Hematopoietic multipotent progenitor cell treated with erythropoietin and hydrocortisone succinate and interleukin-3 and kit ligand, for 17 days (in vitro differentiated cells): ENCODE measurements at places on chromosomes 11 and 22.

DNA sequence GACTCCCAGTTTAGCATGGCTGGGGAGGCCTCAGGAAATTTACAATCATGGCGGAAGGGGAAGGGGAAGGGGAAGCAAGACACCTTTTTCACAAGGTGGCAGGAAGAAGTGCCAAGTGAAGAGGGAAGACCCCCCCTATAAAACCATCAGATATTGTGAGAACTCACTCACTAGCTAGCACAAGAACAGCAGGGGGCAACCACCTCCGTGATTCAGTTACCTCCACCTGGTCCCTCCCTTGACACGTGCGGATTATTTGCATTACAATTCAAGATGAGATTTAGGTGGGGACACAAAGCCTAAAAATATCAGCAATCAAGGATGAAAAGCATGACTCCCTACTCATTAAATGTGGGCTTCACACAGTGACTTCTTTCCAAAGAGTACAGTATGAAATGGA lies 155.0 kb upstream of the CCDC90B start:
- no peak for DNase-seq

- DNase-seq: no peak
Measured at GRCh38 chr11:132646890-132647289, 885.4 kb downstream of the OPCML start.

- no peak for DNase-seq
Measured at GRCh38 chr11:2752923-2753322, 53.1 kb upstream of the KCNQ1OT1 start.

DNA sequence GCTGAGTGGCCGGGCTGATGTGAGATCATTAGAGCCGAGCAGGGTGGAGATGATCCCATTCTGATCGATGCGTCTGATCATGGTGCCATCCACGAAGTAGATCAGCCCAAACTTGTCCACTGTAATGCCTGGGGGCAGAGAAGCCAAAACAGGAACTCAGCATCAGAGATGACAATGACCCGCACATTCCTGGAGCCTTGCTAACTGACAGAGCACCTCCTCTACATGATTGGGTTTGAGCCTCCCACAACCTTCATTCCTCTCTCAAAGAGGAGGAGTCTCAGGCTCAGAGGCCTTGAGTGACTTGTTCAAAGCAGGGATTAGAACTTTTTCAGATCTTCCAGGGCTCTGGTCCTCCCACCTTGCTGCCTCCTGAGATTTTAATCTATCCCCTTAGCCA lies 133.7 kb upstream of the NARS2 start:
- no peak for DNase-seq

- DNase-seq: no peak
Measured at GRCh38 chr22:40462195-40462984, 92.0 kb downstream of the SGSM3 start.

DNA sequence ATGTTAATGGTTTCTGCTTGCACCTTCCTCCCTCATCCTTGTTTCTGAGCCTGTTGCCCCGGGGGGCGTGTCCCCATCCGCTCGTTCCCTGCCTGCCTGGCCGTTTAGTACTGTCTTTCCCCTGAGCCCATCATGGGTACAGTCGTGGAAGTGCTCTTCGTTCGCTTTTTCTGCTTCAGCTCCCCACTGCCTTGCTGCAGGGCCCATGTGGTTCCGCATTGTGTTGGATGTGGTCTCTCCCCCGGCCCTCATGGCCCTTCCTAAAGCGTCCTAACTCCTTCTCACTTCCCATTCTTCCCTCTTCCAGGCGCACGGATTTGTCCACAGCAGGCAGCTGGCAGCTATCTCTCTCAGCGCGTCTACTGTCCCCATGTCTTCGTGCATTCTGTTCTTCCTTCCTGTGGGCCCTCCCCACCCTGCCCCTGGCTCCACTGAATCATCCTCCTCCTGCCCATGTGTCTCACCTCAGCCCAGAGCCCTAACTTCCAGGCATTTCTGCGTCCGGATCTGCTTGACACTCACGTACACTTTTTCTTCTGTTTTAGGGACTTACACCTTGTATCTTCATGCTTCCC lies 98.1 kb downstream of the ZBTB16 start:
- DNase-seq: no peak

- no peak for DNase-seq
Measured at GRCh38 chr22:30306627-30307011, 17.3 kb upstream of the CASTOR1 start.

DNA sequence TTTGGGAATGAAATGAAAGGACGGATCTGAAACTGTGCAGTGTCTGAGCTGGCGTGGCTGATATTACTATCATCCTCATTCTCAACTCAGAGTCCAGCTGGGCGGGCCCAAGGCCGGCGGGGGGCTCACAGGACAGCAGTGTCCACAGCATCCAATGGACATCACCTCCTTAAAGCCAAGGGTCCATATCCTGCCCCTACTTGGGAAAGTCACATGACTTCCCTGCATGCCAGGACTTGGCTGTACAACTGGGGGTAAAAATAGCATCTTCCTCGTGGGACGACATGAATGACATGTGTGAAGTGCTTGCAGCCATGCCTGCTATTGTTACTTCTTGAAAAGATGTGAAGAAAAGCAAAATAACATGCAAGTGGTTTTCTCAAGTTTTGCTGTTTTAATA lies 82.3 kb downstream of the TRMU start:
- no peak for DNase-seq

DNA sequence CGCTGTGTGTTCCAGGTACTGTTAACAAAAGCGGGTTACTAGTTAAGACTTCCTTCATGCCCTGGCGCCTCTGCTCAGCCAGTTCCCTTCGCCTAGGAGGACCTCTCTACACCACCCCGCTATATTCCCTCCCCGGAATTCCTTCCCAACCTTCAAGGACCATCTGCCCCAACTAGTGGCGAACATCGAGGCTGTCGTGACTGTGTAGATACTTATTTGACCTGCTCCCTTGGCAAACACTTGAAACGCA lies 450 bp upstream of the BCL2L13 start:
- DNase-seq: no peak

GRCh38 chr11:10796191-10796590 lies 12.5 kb downstream of the EIF4G2 start:
- no peak for DNase-seq

- DNase-seq: no peak
Measured at GRCh38 chr22:29344137-29344536, 28.6 kb upstream of the RASL10A start.

GRCh38 chr11:12091956-12092558 lies 18.3 kb upstream of the MICAL2 start:
- no peak for DNase-seq

DNA sequence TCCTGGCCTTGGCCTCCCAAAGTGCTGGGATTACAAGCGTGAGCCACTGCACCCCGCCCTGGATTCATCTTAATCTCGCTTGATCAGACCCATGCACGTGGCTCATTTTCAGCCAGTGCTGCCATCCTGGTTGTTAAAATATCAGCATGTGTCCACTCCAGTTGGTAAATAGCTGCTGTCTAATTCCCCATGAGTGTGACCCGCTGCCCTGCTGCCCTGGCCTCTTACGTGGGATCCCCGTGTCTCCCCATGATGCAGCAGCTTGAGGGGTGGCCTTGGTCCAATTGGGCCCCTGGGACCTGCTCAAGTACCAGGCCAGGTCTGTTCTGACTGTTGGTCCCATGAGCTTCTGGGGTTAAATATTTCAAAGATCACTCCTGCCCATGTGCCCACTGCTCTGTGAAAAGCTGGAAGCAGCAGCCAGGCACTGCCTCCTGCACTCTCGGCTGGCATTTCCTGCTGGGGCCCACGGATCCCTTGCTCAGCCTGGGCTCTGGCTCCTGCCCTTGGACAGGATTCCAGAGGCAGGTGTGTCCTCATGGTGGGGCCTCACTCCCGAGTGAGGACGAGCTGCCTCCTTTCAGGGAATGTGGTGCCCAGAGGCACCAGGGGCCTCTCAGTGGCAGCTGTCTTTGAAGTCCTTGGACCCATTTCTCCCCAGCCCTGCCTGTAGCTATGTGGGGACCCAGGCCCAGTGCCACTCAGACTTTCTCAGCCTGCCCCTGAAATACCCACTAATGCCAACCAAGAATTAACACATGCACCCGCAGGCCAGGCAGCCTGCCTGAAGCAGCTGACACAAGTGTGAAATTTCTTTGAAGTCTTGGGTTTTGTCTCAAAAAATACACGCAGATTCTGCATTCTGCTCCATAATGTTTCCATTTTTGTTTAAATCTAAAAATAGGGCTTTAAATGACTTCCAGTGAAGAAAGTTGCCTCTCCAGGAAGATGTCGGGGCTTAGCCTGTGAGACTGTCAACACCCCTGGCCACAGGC lies 38.1 kb upstream of the PRDM11 start:
- no peak for DNase-seq

DNA sequence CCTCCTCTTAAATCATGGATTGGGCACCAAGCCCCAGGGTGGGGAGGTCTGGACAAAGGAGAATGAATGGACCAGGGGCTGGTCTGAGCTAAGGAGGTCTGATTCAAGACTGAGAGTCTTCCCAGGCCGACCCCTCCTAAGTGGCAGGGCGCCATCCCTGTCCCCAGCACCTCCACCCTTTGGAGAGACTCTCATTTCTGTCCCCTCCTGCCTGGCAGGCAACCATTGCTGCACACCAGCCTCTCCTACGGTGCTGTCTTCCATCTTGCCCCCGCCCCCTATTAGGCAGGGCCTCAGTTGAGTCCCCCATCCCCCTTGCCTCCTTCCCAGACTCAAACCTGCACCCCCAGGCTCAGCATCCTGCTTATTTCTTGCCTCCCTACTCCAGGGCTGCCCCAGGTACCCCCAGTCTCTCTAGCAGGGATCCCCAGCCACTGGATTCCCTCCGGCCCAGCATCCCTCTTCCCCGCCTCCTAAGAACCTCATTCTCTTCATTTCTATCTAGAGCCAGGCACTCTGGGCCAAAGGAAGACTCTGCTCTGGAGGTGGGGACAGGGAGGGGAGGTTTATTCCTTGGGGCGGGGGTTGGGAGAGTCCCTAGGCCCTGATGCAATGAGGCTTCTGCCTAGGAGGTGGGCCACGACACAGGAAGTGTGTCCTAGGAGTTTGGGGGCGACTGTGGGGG lies 1.7 kb upstream of the RCOR2 start:
- no peak for DNase-seq

GRCh38 chr22:37169406-37169805 lies 18.6 kb downstream of the C1QTNF6 start:
- DNase-seq: no peak

DNA sequence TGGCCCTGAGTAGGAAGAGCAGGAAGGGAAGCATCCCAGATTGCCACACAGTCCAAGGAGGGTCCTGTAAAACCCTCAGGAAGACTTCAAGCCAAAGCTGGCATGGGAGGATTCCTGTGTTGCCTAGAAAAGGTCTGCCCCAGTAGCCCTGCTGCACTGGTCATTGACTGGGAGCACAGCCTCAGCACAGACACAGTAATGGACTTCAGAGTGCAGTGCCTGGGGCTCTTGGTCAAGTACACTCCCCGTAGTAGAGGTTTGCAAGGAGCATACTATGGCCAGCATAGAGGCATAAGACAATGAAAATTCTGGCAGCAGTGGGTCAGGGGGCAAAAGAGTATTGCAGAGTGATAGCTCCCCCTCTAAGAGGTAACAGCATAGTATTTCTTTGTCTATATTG lies 36.2 kb upstream of the FJX1 start:
- DNase-seq: no peak

- no peak for DNase-seq
Measured at GRCh38 chr11:116311206-116311605, 461.6 kb downstream of the BUD13 start.

- peak; percentile 30 for DNase-seq
Measured at GRCh38 chr11:62600367-62601121, 1.1 kb downstream of the MTA2 start.

DNA sequence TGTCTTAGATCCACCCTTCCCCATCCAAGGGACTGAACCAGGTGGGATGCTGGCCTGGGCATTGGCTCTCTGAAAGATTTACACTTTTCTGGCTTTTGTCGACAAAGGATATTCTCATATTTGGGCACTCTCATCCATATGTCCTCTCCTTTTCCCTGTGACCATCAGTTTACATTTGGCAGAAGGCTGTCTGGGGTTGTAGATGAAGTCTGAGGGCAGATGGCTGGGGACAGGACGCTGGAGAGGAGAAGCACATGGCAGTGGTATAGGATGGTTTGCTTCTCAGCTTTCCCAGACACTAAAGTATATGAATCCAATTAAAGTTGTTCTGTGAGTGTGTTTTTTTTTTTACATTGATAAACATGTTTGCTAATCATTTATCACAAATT lies 757.5 kb downstream of the NTM start:
- DNase-seq: no peak

- DNase-seq: no peak
Measured at GRCh38 chr11:113356203-113356602, 31.4 kb upstream of the ANKK1 start.

DNA sequence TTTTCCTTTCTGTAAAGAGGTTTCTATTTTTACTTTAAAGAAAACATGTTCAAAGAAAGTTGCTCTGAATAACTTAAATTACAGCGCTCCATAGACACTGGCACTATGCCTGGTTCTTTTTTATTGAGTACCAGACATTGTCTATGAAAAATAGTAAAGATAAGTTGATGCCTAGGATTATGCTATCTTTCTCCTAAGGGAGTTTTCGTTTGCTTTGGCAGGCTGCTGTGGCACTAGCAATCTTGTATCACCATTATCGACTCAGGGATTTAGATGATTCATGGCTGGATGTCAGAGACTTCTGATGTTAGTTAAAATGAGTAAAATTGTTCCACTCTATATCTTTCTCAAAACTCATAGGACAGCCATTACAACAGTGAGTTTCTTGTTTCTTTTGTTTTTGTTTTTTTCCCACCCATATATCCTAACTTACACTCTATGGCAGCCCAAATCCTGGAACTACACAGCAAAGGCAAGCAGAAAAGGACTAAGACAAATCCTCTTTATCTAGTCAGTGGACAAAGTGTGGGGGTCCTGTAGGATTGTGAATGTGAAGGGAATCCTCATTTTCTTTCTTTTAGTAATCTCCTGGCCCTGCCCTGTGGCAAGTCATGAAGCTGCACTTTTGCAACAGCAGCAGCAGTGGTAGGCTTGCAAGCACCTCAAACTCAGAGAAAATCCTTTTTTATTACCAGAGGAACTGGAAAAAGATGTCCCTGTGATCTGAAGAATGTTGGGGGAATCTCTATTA lies 20.7 kb downstream of the SLN start:
- no peak for DNase-seq

- no peak for DNase-seq
Measured at GRCh38 chr22:40423882-40424640, 53.7 kb downstream of the SGSM3 start.
